ENCODE measurements at places on chromosomes 12 and 14.

DNA sequence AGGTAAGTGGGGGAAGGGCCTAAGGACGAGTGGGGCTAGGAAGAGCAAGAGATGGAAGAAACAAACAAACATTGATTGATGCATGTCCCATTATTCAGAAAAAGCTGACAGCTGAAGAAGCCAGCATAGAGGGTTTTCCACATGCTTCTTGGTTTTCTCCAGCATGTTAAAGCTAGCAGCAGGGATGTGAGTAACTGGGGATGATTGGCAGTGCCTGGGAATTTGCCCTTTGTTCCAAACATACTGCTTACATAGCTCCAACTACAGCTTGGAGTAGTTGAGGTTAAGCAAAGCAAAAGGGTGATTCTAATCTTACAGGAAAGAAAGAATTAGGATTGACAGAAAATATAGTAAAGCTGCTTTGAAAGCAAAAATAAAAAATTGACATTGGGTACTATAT lies 68.0 kb upstream of the IFNG-AS1 start:
- DNase-seq = no peak

- no peak for DNase-seq
These were observed 1.9 kb upstream of the MTA1 start for GRCh38 chr14:105417690-105418121.

GRCh38 chr14:36707570-36707969 lies 45.9 kb downstream of the PAX9 start:
- DNase-seq = no peak

GRCh38 chr12:49982246-49983087 lies 9.7 kb downstream of the AQP6 start:
- DNase-seq = no peak

- DNase-seq = no peak
These were observed 4.0 kb upstream of the PPP4R4 start for GRCh38 chr14:94170136-94170535.

- DNase-seq = no peak
These were observed 31.3 kb downstream of the DMAC2L start for GRCh38 chr14:50343434-50343833.

- DNase-seq = peak; percentile 72
These were observed 40.1 kb downstream of the SMIM41 start for GRCh38 chr12:52119398-52120254.

- no peak for DNase-seq
These were observed 1.3 kb upstream of the ST8SIA1 start for GRCh38 chr12:22335794-22336166.
